ENCODE measurements at places on chromosomes 1 and 21. TPM values are rescaled to one million over a fixed set of nuclear protein-coding genes. Genes with fewer than 3 reads are reported as not detected.

Gene ERO1B
- total RNA-seq: 33.3 TPM

Gene TSTD1
- 34.2 TPM for total RNA-seq

Gene EGLN1
- 40.6 TPM for total RNA-seq

Gene CA14
- total RNA-seq: not detected

DNA sequence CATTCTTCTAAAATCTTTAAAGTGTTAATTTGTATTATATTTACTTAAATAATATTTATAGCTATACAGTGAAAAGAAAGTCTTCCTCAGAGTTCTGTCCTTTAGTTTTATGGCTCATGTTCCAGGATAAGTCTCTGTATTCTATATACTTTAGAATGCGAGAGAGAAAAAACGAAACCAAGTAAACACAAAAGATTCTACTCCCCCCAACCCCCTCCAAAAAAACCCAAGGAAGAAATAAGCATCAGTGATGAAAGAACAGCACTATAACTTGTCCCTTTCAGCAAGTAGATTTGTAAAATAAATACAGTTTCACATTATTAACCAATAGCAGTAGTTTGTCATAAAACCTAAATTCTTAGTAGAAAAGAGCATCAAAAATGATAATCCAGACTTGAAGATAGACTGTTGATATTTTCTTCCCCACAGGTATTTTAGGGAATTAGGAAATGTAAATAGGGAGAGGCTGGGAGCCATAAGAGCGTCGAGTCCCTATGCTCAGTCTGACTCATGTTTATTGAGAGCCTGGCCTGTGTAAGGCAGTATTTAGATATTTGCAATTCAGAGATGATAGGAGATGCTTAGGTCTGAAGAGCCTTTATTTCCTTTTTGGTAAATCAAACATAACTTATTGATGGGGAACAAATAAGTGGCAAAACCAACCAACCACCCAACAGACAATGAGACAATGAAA, 35.5 kb downstream of the CDC14A start:
- DNase-seq: no peak

DNA sequence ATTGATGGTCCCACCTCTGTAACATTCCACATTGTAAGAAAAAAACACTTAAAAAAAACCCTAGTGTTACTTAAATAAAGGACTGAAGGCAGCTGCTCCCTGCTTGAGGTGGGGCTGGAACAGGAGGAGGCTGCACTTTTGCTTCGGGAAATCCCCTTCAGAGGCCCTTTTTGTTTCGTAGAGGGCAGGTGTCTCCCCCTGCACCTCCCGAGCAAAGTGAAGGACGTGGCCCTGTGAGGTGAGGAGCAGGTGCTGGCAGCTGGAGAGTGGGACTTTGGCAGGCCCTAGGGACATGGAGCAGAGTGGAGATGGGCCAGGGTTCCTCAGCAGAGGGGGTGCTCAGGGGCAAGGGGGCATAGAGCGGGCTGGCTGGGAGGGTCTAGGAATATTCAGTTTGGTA, 33.4 kb upstream of the WNT4 start:
- no peak for DNase-seq

DNA sequence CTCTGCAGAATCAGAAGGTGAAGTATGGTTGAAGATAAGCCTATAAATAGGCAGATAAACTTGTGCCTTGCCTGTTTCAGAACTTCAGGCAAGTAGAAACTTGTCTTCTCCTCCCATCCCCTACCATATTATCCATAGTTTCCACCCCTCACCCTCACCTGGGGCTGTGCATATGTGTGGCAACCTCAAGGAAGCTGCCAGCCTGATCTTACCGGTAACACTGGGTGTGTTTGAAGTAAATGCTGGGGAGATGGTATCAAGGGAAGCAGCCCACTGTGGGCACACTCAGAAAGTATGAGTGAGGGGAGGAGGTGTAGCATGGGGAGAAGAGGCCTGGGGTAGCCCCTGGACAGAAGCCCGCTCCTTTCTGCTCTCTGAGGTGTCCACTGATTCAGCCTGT, 14.5 kb downstream of the VANGL2 start:
- no peak for DNase-seq

DNA sequence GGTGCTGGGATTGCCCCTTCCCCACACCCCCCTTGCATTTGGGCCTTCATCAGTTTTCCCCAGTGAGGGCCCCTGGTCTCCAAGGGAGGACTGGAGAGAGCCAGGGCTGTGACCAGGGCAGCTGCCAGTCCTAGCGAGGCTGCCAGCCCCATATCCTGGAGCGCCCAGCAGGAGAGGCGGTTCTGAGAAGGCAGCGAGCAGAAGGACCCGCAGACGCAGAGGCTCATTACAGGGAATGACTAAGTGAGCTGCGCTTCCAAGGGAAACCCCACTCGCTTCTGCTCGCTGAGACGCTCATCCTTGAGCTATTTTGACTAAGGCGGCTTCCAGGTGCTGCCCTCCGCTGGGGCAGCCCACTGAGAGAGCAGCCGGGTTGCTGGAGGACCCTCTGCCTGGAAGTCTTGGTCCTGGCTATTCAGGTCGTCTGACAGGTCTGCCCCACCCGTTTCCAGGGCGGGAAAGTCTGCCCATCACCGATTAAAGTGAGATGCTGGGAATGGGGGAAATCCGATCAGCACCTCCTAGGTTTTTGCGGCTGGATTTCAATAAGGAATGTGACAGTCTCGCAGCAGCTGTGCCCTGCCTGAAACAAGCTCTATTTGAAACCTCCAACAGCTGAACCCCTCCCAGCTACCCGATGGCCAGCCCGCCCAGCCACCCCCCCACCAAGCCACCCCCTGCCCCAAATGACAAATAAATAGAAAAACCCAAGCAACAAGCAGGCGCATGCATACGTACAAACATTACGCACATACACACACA, 2.8 kb downstream of the KCNN3 start:
- DNase-seq: no peak

GRCh38 chr1:160244209-160244608, 18.1 kb downstream of the DCAF8 start:
- no peak for DNase-seq

- DNase-seq: no peak
These were observed 5.8 kb upstream of the CD46 start for GRCh38 chr1:207745839-207746767.

All from thoracic aorta (tissue), 2 donors.